ENCODE measurements at places on chromosomes 2 and 18.

DNA sequence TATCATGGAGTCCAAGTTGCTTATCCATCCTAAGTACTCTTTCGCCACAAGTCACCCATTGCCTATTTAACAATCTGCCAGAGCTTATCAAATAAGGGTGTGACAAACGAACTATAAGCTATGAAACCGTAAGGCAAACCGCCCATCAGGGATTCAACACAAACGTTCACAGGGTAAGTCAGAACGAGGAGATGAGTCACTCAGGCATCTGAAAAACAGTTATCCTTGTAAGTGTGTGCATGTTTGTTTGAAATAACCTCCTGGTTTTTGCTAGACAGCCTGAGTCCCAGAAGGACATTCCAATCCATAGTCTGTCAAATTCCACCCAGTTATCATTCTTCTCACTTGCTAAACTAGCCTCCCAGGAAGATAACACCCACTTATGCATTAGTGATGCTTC, 299.1 kb downstream of the PAX3 start:
- H3K27me3 ChIP-seq, result no peaks in the 10 kb centered on the region
- H3K27ac ChIP-seq, result no peak overlapping the region
- no peak overlapping the region for H3K4me3 ChIP-seq
- DNase-seq, result no peak

DNA sequence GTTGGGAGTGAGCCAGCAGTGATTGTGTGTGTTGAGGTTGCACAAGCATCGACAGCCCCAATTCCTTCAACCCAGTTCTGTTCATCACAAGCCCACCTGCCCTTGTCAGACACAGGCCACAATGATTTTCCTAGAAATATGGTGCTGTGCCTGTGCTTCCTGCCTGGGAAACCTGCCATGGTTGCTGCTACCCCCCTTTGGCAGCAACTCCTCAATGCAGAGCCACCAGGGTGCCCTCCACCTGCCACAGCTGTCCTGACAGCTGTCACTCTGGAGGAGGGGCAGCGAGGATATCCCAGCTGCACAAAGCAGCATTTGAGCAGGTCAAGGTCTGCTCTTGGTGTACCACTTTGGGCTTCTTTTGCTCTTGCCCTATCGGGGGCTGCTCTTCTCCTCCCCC, 27.1 kb downstream of the SMIM21 start:
- H3K4me1 ChIP-seq, result no peaks in the 10 kb centered on the region
- no peak overlapping the region for H3K27ac ChIP-seq
- DNase-seq, result no peak
- peaks cover 26% of the 10 kb centered on the region for H3K27me3 ChIP-seq

- H3K4me1 ChIP-seq, result peaks cover 36% of the 10 kb centered on the region
- no peaks in the 10 kb centered on the region for H3K27me3 ChIP-seq
- peaks cover 56% of the 10 kb centered on the region for H3K36me3 ChIP-seq
These were observed 75.6 kb downstream of the ATL2 start for GRCh38 chr2:38301340-38301968.

DNA sequence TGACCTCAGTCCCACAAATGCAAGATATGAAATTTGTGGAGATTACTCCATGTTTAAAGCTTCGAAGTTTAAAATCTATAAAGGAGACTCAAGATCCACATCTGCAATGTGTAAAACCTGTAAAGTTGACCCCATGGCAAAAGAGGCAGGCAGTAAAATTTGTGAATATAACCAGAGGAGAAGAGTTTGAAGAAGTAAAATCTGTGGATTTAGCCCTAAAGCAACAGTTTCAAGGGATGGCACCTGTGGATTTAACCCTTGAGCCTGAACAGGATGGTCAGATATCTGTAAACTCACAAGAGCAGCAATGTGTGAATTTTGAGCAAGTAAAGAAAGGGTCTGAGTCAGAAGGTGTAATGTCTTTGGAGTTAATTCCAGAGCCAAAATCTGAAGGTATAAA, 11.2 kb upstream of the ZNF512 start:
- no peak overlapping the region for H3K4me3 ChIP-seq
- H3K27ac ChIP-seq, result no peak overlapping the region
- H3K4me1 ChIP-seq, result no peaks in the 10 kb centered on the region
- no peak for DNase-seq
- H3K36me3 ChIP-seq, result peaks cover 2% of the 10 kb centered on the region

GRCh38 chr2:44833171-44834069, 108.1 kb upstream of the SIX3 start:
- DNase-seq, result no peak
- no peaks in the 10 kb centered on the region for H3K36me3 ChIP-seq
- peaks cover 7% of the 10 kb centered on the region for H3K27me3 ChIP-seq
- no peak overlapping the region for H3K27ac ChIP-seq

DNA sequence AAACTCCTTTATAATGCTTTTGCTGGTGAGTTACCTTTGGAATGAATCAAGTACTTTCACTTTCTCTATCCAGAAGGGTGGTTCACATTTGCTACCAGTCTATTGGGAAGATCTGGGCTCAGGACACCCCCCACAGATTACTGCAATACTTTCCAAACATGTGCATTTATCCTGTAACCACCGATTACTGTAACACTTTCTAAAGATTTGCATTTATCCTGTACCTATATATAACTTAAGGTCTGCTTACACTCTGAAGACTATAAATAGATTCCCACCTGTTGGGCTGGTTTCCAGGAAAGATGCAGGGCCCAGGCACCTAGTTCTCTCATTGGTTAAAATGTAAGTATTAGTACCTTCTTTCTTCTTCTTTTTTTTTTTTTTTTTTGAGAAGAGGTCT, 113.0 kb upstream of the NEDD4L start:
- H3K27ac ChIP-seq, result no peak overlapping the region
- H3K4me1 ChIP-seq, result peaks cover 2% of the 10 kb centered on the region
- DNase-seq, result no peak
- H3K4me3 ChIP-seq, result no peak overlapping the region
- H3K36me3 ChIP-seq, result no peaks in the 10 kb centered on the region
- H3K27me3 ChIP-seq, result no peaks in the 10 kb centered on the region

GRCh38 chr2:190856985-190857384, 23.6 kb upstream of the GLS start:
- no peak overlapping the region for H3K4me3 ChIP-seq
- no peak for DNase-seq
- no peaks in the 10 kb centered on the region for H3K4me1 ChIP-seq

- DNase-seq, result no peak
- no peaks in the 10 kb centered on the region for H3K27me3 ChIP-seq
- H3K4me1 ChIP-seq, result no peaks in the 10 kb centered on the region
- no peak overlapping the region for H3K4me3 ChIP-seq
- H3K36me3 ChIP-seq, result no peaks in the 10 kb centered on the region
These were observed 15.3 kb downstream of the CROCC2 start for GRCh38 chr2:240921311-240921994.

DNA sequence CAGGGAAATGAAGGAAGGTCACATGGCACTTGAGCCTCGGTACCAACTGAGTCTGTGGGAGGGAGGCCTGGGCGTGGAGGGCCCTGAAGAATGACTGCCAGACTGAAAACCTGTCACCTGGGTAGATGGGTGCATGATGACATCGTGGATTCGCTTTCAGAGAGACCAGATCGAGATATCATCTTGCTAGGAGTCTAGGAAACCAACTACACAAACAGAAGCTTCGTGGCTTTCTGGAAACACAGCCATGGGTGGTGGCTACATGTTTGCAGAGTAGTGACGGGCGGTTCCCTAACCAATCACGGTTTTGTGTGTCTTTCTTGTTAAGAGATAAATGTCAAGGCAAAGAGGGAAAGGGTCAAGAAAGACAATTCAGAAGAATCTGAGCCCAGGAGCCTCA, 155.0 kb downstream of the EIPR1 start:
- H3K4me3 ChIP-seq, result no peak overlapping the region
- peaks cover 28% of the 10 kb centered on the region for H3K36me3 ChIP-seq
- no peaks in the 10 kb centered on the region for H3K27me3 ChIP-seq
- H3K4me1 ChIP-seq, result peaks cover 35% of the 10 kb centered on the region
- peak; percentile 58 for DNase-seq

GRCh38 chr2:72128059-72128842, 19.4 kb downstream of the CYP26B1 start:
- H3K27me3 ChIP-seq, result peaks cover 3% of the 10 kb centered on the region
- no peak overlapping the region for H3K27ac ChIP-seq
- H3K36me3 ChIP-seq, result no peaks in the 10 kb centered on the region
- H3K4me1 ChIP-seq, result peaks cover 5% of the 10 kb centered on the region
- no peak for DNase-seq
- no peak overlapping the region for H3K4me3 ChIP-seq

- H3K4me1 ChIP-seq, result peaks cover 2% of the 10 kb centered on the region
- no peak overlapping the region for H3K27ac ChIP-seq
- no peaks in the 10 kb centered on the region for H3K27me3 ChIP-seq
- H3K4me3 ChIP-seq, result no peak overlapping the region
- H3K36me3 ChIP-seq, result no peaks in the 10 kb centered on the region
These were observed 293.6 kb downstream of the SOX11 start for GRCh38 chr2:5985536-5986385.

DNA sequence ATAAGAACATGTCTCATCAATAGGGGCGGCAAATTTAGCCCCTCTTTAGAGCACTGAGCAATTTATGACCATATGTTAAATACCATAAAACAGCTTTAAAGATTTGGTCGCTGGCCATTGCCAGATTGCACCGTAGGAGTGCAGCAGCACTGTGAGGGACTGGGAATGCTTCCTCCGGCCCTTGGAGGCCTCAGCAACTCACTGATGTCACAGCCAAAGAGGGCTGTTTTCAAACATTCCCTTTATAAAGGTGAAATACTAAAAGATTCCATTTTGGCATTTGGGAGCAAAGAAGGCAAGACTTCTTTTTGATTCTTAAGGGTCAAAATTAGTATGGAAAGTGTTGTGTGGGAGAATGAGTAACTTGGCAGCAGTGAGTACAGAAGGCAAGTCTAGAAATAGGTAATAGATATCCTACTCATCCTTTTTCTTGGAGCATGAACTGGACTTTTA, 63.7 kb downstream of the BABAM2 start:
- no peaks in the 10 kb centered on the region for H3K27me3 ChIP-seq
- peak overlapping the region; percentile 67 for H3K27ac ChIP-seq
- H3K4me3 ChIP-seq, result no peak overlapping the region

All from activated CD8-positive, alpha-beta T cell treated with anti-CD3 and anti-CD28 coated beads, Interleukin-2, amount 10 ng/mL, durations not matched to agents 7 days and 5 days (primary cell).